ENCODE measurements at places on chromosomes 11 and 22. TPM values are rescaled to one million over a fixed set of nuclear protein-coding genes. Genes with fewer than 3 reads are reported as not detected.

The OR5W2 gene
- total RNA-seq, result not detected

The SYCE3 gene
- 0.45 TPM for total RNA-seq

The OR51E2 gene
- total RNA-seq, result not detected

The TRIOBP gene
- 15.7 TPM for total RNA-seq

The TRIM77 gene
- total RNA-seq, result not detected

The KRTAP5-1 gene
- not detected for total RNA-seq

The OR5B21 gene
- not detected for total RNA-seq

The TEX12 gene
- total RNA-seq, result not detected

The E2F8 gene
- total RNA-seq, result 0.08 TPM

The B4GALNT4 gene
- 0.28 TPM for total RNA-seq

The CCDC15 gene
- 0.48 TPM for total RNA-seq

The CYTH4 gene
- total RNA-seq, result 5.2 TPM

The HTR3B gene
- total RNA-seq, result not detected

The CRELD2 gene
- 65.1 TPM for total RNA-seq

The FGF3 gene
- total RNA-seq, result not detected

The FTH1 gene
- 938 TPM for total RNA-seq

The SMDT1 gene
- total RNA-seq, result 83.8 TPM

The RANBP1 gene
- total RNA-seq, result 47.0 TPM

The FOSL1 gene
- total RNA-seq, result 0.53 TPM

The ADAMTS15 gene
- 0.15 TPM for total RNA-seq

The PUS3 gene
- 19.1 TPM for total RNA-seq

The CEP57 gene
- total RNA-seq, result 32.6 TPM

The NPAS4 gene
- total RNA-seq, result not detected

The OR2AG1 gene
- total RNA-seq, result not detected

The TRIM48 gene
- total RNA-seq, result not detected

The APOBEC3A gene
- total RNA-seq, result 0.98 TPM

The MS4A6E gene
- not detected for total RNA-seq

The PARVB gene
- 14.3 TPM for total RNA-seq

The UBQLN3 gene
- total RNA-seq, result not detected

The TSSK2 gene
- total RNA-seq, result not detected

The RASSF10 gene
- total RNA-seq, result not detected

The CCDC87 gene
- 0.10 TPM for total RNA-seq

The OR8A1 gene
- total RNA-seq, result not detected

The TENM4 gene
- 0.08 TPM for total RNA-seq

The MRGPRF gene
- 3.4 TPM for total RNA-seq

The DRG1 gene
- total RNA-seq, result 18.6 TPM

The OR10D3 gene
- not detected for total RNA-seq

The MMP8 gene
- 0.50 TPM for total RNA-seq

The FZD4 gene
- 15.8 TPM for total RNA-seq

The MB gene
- 0.48 TPM for total RNA-seq

The LMO2 gene
- total RNA-seq, result 5.1 TPM

The GAS2 gene
- 34.2 TPM for total RNA-seq

The GLB1L3 gene
- total RNA-seq, result 0.10 TPM

The EHF gene
- total RNA-seq, result 2.8 TPM

The RIBC2 gene
- not detected for total RNA-seq

The PNPLA3 gene
- 72.1 TPM for total RNA-seq

The CCDC116 gene
- total RNA-seq, result 0.45 TPM

The MPEG1 gene
- total RNA-seq, result 5.7 TPM

The UBASH3B gene
- total RNA-seq, result 1.5 TPM

The MIEF1 gene
- 26.1 TPM for total RNA-seq

The SCGB1C1 gene
- not detected for total RNA-seq

The TLCD5 gene
- 0.23 TPM for total RNA-seq

All from left lobe of liver (tissue), 2 donors.